Urothelium cell line (cell line): ENCODE measurements at places on chromosomes 5 and 9.

DNA sequence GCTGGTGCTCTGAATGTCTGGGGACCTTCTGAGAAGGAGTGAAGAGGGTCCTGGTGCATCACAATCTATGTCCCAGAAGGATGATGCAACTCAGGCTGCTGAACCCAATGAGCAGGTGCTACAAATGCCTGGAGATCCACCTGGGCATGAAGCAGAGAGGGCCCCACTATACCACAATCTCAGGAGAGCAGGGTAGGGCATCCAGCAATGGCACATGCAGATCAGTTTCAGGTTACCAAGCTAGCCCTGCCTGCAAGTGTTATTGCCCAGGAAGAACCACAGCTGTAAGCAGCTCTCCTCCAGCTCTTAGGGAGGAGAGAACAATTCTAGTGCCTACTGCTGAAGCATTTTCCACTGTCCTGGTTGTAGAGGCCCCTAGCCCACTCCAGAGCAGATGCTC, 389.2 kb upstream of the TNC start:
- DNase-seq, result no peak

DNA sequence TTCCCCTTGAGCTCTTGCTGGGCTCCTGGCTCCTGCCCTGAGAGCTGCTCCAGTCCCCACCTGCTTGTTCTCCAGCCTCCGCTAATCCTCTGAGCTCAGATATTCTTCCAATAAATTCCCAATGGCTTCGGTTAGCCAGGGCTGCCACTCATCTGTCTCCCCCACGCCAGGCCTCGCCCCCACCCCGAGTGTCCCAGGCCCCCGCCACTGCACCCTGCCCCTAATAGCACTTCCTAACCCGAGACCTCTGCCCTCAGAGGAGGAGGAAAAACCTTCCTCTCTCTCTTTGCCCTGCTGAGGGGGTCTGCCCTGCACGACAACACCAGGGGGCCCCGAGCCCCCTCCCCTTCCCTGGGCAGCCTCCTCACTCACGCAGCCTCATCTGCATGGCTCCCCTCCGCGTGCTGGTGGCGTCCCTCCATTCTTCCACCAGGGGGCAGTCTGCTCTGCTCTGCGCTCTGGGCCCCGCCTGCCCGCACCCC, 5.4 kb upstream of the LCN15 start:
- no peak for DNase-seq

- no peak for DNase-seq
Observed at GRCh38 chr9:133999851-134000265, 7.7 kb upstream of the VAV2 start.

DNA sequence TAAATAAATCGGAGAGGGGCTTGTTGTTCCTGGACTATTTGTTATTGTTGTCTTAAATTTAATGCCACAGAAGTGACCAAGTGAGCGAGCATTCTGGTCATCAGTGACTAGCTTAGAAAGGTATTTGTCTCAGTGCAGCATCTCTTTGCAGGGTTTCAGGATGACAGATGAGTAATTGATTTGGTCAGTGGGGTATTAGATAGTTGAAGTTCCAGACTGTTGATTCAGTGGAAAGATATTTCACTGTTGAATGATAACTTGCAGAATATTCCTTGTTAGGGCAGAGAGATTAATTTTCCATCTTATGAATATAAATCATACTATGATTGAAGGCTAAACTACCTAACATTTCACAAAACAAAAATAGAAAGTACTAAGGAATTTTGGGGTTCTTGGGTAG, 122.4 kb downstream of the TRIO start:
- DNase-seq, result peak; percentile 83

- peak; percentile 95 for DNase-seq
Observed at GRCh38 chr9:86126998-86127972, 27.9 kb upstream of the GOLM1 start.

DNA sequence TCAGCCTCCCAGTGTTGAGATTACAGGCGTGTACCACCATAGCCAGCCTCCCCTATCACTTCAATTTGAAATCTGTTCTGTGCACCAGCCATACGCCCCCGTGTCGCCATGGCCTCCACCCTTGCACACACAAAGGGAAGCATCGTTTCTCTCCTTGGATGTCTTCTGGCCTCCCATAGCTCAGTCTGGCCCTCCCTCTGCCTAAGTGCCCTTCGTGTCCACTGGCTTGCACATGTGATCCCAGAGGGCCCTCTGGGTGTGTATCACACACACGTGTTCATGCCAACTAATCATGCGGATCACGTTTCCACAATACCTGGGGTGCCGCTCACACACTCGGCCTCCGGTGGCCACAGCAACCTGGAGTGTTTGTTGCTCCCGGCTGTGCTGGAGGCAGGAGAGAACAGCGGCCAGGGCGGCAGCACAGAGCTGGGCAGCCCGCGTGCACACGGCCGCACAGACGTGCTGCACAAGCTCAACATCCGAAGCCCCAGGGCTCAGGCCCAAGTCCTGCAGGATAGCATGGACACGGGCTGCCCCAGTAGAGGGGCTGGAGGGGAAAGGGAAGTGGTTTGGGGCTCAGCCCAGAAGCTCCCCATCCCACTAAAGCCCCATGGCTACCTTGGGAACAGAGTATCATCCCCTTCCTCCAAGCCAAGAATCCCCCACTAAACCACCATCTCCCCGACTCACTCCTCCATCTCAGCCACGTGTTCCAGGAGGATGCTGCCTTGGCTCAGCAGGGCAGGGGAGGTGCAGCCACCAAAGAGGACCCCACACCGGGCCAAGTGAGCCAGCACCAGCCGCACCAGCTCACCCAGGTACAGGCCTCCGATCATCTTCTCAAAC, 10.9 kb downstream of the HK3 start:
- no peak for DNase-seq

DNA sequence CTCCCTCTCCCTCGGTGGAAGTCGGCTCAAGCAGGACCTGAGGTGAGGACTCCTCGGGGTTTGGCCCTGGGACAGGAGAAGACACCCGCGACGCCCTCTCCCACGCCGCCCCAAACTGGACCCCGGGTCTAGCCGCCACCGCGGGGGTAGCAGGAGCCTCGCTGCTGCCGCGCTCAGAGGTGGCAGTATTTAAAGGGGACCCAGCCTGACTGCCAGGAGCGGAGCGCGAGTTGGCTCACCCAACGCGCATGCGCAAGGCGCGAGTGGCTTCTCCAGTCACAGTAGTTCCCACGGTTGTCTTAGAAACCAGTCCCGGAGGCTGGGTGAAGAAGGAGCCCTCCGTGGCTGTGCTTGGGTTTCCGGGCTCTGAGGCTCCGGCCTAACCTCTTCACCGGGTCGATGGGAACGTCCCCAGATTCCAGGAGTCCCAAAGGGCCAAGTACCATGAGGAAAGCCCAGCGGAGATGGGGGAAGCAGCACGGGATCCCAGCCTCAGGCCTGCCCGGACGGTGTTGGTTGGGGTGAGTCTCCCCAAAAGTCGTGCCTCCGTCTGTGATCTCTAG, 477.8 kb downstream of the SPATA31A7 start:
- no peak for DNase-seq

DNA sequence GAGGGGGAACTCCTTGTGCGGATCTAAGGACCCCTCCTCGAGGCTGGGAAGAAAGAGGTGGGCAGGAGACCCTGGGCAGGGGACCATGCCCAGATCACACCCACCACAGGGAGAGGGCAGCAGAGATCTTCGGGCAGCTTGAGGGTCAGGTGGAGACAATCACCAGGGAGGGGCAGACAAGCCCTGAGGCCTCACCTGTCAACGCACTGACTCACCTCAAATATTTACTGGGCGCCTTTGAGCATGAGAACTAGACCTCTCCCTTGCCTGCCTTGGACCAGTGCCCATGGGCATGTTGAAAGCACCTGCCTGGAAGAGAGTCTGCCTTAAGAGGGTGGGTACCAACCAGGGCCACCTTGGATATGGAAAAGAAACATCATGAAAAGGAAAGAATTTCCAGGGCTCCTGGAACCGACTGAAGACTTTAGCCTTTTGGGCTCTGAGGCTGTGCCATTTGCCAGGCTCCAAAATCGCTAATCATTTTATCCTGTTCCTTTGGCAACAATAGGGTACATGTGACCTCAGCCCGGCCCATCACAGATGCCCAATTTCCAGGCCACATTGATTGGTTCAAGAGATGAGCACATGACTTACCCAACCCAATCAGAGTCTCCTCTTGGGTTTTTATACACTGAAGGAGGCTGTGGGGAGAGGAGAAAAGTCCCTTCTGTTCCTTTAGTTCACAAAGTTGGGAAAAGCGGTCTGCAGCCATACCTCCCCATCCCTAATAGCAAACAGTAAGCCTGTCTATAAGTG, 10.4 kb upstream of the SPINK4 start:
- DNase-seq, result peak; percentile 58

DNA sequence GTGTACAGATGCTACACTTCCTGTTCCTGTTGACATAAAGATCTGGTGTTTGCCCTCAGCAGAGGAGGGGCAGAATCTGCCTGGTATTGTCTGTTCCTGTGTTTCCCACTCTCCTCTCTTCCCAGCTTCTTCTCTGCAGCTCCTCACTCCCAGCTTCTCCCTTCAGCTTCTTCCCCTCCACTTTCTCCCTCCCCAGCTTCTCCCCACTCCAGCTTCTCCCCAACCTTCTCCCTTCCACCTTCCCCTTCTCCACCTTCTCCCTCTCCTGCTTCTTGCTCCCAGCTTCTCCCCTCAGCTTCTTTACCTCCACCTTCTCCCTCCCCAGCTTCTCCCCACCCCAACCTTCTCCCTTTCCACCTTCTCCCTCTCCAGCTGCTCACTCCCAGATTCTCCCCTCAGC, 148.9 kb upstream of the IRX2 start:
- DNase-seq, result no peak

DNA sequence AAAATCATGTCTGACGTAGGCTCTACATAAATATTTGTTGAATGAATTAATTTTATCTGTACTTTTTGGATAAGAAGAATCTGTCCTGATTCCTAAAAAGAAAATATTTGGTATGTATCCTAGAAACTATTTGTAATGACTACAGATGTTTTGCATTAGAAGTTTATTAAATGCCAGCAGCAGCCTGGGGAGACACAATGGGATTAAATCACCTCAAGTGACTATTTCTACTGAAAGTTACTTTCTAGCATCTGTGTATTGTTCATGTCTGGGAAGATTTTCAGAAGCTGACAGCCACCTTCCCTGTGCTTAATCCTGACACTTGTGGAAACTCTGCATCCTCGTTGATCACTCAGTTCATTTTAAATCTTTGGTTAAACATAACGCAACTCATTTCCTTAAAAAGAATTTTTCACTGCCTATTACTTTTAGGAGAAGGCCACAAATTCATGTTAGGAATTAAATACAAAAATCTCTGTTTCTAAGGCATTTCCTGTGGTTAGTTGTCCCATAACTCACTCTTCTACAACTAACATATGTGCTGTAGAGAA, 209.3 kb upstream of the PPP1R2B start:
- no peak for DNase-seq

- no peak for DNase-seq
Observed at GRCh38 chr9:97299809-97300414, 7.5 kb upstream of the CCDC180 start.

- no peak for DNase-seq
Observed at GRCh38 chr5:178256746-178257145, 24.1 kb upstream of the PHYKPL start.

DNA sequence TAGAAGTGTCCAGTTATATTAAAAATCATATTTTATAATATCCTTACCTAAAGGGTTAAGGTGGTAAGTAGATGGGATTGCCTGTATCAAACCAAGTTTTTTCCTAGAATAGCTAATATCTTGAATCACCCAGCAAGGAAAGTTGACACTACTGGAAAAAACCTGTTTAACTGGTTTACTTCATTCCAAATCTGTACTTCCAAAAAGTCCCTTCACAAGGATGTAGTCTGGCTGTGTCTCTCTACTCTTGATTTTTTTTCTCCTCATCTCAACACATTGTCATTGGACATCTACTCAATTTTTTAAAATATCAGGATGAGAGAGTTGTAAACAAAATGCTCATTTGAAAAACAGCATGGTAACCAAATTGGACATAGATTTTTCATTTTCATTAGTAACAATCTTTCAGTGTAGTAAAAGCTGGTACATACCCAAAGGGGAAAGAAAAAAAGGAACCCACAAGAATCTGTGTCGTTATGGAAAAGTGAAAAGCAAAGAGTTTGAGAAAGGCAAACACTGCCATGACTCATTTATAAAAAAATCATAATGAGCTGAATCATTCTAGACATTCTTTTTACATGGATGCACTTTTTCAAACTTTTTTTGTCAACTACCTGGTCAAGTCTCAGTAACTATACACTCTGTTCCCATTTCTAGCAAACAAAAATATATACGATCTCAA, 173.5 kb downstream of the GLIS3 start:
- peak; percentile 25 for DNase-seq

DNA sequence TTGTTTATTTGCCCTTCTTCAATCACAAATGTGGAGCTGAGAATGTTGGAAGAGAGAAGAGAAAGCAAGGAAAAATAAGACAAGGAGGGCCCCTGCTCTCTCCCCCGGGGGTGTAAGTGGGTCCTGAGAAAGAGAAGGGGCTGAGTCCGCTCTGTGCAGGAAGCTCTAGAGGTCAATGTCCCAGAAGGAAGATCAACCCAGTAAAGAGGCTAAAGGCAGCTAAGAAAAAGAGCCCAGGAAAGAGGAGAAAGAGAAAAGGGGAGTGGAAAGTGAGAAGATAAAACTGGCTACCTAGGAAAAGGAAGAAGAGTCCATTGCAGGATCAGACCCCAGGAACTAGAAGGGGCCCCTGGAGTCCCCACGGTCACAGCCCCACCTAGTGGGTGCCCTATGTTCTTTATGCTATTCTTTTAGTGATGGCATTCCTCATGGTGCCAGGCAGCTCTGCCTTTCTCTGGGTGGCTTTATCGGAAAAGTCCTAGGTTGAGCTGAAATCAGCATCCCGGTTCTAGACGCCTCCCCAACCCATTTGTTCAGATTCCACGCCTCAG, 583.4 kb downstream of the ACTL7B start:
- peak; percentile 71 for DNase-seq

- no peak for DNase-seq
Observed at GRCh38 chr5:139215107-139215975, 17.2 kb upstream of the SIL1 start.

DNA sequence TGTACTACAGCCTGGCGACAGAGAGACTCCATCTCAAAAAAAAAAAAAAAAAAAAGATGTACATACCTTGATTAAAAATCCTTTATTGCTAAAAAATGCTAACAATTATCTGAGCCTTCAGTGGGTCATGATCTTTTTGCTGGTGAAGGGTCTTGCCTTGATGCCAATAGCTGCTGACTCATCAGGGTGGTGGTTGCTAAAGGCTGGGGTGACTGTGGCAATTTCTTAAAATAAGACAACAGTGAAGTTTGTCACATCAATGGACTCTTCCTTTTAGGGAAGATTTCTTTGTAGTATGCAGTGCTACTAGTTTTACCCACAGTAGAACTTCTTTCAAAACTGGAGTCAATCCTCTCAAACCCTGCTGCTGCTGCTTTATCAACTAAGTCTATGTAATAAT, 33.9 kb upstream of the OTULINL start:
- no peak for DNase-seq
